ENCODE measurements at places on chromosomes 7 and 10.

DNA sequence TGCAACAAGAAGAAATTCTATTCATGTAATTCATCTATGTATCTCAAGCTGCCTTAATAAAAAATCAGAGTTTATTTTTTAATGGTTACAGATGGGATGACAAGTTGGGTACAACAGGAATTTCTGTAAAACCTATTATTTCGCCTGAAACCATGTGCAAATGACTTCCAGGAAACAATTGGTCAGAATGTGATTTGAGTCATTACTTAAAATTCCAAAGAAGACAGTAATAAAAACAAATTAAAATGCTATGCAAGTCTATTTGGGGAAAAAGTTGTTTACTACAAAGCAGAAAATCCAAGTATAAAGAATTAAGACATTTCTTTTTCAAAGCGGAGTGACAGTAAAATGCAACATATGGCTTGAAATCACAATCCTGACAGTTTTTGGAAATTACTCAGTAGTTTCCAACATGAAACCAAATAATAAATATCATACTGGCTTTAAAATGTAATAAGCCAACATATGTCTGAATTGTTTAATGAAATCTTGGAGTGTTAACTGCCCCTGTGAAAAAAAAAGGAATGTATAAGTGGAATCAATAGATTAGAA, 41.5 kb upstream of the SEMA3C start:
- no peak for DNase-seq

DNA sequence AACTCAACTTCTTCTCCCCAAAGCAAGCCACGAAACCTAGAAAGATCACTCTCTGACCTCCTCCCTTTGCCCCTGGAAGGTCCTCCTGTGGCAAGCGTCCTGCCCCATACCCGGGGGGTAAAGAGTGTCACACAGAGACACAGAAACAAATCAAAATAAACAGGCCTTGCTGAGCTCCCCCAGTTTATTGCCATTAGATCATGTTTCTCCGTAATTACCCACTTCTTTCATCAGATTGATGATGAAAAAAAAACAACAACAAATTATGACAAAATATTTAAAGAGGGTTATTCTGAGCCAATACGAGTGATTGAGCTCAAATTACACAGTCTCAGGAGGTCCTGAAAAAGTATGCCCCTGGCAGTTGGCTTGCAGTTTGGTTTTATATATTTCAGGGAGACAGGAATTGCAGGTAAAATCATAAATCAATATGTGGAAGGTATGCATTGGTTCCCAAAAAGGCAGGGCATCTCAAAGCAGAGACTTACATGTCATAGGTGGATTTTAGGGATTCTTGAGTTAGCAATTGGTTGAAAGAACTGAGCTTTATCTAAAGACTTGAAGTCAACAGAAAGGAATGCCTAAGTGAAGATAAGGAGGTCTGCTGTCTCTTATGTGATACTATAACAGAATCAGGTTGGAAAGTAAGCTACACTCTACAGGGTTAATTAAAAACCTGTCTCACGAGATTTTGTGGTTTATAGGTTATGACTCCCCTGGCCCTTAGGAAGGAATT, 86.2 kb downstream of the APBB1IP start:
- no peak for DNase-seq

GRCh38 chr7:81441750-81442149, 328.1 kb downstream of the HGF start:
- no peak for DNase-seq

GRCh38 chr7:48300301-48300700, 129.0 kb downstream of the ABCA13 start:
- DNase-seq, result no peak

DNA sequence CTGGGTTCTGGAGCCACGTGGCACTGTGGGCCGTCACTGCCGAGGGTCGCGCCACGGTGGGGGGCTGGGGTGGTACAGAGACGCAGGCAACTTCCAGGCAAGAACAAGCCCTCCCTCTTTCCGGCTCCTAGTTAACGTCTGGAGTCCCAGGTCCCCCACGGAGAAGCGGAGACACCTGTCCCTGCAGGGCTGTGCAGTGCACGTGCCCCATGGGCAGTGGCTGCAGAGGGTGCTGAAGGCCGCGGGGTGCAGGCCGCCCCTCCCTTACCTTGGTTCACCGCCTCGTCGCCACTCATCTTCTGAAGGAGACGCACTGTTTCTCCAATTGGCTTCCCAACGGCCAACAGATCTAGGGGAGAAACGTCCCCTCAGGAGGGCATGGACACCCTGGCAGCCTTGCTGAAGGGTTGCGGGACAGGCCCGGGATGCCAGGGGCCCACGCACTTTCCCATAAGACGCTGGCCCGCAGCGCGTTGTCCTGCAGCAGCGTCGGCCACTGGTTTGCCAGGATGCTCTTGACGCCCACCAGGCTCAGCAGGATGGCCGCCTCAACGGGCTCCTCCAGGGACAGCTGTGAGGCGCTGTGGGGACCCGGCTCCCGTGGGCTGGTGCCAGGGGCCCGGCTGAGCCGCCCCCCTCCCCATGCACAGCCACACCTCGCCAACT, 24.3 kb upstream of the NKX6-2 start:
- no peak for DNase-seq

GRCh38 chr7:31948029-31948428, 122.2 kb downstream of the PDE1C start:
- DNase-seq, result no peak

- no peak for DNase-seq
Measured at GRCh38 chr10:79340646-79341244, 6.5 kb upstream of the PPIF start.

- DNase-seq, result no peak
Measured at GRCh38 chr7:86600506-86601290, 43.0 kb upstream of the GRM3 start.

- DNase-seq, result no peak
Measured at GRCh38 chr10:99569253-99569939, 36.7 kb downstream of the NKX2-3 start.

DNA sequence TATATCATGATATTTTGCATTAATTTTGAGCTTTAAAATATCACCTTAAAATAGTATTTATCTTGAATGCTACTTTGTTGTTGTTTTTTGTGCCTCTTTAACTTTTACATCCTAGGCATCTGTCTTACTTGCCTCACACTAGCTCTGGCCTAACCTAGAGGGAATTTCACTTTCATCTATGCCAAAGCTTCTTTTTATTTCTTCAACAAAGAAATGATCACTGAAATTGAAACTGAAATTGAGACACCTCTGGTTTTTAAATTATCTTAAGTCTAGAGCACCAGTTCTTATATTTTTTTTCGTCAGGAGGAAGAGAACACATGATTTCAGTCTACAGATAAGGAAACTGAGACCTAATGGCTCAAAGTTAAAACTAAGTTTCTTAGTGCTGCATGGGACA, 3.5 kb upstream of the SCIN start:
- DNase-seq, result no peak

DNA sequence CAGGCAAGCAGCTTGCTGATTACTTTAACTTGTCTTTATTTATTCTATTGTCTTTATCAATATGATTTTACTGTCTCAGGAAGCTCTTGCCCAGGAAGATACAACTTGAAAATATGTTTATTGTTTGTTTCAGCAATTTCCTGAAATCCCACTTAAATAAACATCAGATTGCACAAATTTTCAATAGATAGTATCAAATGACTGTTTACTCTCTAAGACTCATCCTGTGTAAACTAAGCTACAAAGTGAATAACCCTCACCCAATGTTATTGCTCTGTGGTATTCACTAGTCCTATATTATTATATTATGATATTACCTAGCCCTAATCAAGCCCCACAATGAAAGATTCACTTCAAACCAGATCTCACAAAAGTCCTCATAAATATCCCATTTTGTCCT, 130.4 kb upstream of the HPS1 start:
- no peak for DNase-seq

- DNase-seq, result no peak
Measured at GRCh38 chr7:100166317-100166940, 2.0 kb downstream of the GAL3ST4 start.

DNA sequence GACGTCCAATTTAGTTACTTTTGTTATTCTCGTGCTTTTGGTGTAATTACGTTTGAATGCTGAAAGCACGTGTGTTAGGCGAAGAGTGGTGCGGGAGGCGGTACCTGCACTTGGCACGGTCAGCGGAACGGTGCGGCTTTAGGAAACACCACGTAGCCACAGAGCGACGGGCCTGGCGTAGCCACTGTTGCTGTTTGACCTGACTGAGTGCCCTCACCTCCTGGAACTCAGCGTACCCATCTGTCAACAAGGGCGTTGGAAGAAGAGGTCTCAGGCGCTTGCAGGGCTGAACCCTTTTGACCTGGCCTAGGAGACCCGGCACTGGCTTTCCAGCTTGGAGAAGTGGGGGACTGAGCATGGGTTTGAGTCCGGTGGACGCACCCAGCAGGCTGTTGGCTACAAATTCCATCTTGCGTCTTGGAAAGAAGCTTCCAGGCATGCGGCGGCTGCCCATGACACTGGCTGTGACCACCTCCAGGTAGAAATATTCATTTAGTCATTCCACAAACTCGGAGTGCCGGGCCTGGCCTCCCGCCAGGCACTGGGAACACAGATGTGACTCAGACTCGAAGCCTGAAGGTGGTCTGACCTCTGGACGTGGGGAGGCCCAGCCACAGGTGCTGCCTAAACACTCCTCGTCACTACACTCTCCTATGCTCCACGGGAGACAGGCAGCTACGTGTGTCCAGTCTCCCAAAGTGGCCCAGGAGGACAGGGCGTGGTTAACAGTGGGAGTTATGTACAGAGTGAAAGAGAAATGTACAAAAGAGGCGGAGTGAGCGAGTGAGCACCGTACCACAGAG, 22.2 kb downstream of the FAM20C start:
- DNase-seq, result no peak

DNA sequence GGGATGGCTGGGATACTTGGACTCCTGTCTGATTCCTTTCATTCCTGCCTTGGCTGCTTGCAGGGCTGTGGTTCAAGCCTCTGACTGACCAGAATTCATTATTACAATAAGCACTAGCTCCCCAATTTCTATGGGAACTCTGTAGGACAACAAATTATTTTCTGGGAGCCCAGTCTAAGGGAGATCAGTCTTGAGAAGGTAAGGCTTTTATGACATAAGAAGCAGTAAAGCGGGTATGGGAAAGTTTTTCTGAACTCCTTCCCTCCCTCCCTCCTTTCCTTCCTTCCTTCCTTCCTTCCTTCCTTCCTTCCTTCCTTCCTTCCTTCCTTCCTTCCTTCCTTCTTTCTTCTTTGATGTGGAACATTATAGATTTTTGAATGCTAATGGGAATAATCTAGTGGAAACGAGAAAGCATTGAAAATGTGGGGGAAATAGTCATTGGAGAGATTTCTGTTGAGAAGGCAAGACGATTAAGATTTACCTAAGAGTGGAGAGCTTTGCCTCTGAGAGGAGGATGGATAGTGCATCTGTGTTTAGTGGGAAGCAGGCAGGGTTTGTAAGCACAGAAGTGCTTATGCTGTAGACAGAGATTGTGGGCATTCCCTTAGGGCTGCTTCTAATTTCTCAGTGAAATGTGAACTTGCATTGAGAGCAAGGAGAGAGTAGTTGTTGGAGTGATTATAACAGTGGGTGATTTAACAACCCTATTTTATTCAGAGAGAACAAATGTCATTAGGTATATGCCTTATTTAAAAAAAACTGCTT, 201.5 kb downstream of the DNAJB9 start:
- DNase-seq, result no peak

- no peak for DNase-seq
Measured at GRCh38 chr10:11896549-11897200, 73.5 kb downstream of the PROSER2 start.

DNA sequence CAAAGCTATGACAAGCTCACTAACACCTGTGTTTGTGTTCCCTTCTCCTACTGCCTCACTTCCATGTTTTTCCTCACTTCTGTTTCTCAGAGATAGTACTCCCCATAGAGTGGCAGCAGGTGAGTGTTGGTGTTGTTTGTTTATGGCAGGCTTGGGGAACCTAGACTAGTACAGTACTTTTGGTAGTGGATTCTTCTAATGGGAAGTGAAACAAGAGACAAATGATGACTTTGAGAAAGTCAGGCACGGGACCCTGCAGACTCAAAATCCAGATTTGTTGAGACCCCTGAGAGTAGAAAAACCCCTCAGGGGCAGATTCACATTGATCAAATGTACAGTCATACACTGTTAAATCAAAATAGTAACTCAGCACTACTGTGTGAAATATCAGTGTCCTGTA, 6.4 kb upstream of the CFAP69 start:
- DNase-seq, result no peak

- DNase-seq, result no peak
Measured at GRCh38 chr7:145031162-145031561, 195.3 kb upstream of the TPK1 start.

- DNase-seq, result no peak
Measured at GRCh38 chr10:22086730-22087401, 83.3 kb upstream of the DNAJC1 start.

- DNase-seq, result peak; percentile 35
Measured at GRCh38 chr7:105849122-105849855, 27.1 kb downstream of the ATXN7L1 start.

DNA sequence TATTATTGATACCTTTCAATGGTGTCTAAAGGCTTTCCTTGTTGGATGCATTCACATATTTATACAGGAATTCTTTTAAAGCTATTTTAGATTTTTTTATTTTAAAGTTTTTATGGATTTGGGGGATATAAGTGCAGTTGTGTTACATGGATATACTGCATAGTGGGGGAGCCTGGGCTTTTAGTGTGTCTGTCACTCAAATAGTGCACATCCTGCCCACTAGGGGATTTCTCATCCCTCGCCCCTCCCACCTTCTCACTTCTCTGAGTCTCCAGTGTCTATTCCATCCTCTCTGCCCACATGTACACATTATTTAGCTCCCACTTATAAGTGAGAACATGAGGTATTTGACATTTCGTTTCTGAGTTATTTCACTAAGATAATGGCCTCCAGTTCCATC, 154.0 kb upstream of the MKI67 start:
- no peak for DNase-seq

DNA sequence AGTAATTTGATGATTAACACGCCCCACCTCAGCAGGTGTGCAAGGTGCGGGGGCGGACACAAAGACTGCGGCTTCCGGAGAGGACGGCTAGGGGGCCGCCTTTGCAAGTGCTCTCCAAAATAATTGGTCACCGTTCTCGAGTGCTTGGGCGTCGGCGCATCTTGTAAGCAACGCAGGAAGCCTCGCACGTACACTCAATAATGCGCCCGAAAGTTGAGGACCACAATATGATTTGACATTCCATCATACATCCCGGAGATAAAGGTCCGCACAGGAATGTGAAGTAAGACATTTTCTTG, 114.7 kb downstream of the EBF3 start:
- no peak for DNase-seq

DNA sequence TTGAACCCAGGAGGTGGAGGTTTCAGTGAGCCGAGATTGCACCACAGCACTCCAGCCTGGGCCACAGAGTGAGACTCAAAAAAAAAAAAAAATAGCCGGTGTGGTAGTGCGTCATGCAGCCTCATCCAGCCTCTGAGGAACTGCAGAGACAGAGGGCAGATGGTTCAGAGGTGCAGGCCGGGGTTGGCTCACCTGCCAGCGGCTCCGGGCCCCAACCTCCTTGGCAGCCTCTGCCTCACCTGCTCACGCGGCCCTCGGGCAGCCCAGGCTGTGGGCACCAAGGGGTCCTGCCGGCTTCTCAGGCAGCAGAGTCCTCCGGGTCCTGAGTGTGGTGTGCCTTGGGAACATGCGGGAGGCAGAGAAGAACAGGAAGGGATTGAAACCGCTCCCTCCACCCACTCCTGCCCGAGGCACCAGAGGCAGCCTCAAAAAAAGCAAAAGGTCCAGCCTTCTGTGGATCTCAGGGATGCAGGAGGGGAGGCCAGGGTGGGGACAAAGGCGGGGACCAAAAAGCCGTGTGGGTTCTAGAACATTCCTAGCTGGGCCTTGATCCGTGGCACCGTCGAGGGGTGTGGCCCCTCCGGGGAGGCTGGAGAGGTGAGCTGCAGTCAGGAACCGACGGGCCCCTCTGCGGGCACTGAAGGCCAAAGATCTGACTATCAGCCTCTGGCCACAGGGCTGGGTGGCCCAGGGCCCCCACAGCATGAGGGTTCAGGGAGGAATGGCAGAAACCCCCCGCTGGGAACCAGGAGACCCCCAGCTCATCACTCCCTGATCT, 55.4 kb upstream of the DNAJB6 start:
- DNase-seq, result no peak
